ENCODE measurements at places on chromosomes 7 and 10.

DNA sequence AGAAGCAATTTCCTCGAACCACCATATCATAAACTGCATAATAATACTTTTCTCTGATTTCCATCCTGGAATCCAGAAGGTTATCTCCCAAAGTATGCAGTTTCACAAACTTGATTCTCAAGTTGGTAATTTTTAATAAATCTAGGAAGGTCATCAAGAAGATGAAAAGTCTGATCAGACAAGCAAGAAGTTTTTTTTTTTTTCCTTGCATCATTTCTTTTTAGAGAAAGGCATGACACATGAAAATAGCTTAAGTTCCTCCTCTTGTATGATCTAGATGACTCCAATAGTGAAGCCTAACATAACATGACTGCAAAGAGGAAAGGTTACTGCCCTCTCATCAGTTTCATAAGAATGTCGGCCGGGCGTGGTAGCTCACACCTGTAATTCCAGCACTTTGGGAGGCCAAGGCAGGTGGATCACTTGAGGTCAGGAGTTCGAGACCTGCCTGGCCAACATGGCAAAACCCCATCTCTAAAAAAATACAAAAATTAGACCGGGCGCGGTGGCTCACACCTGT is 22.2 kb downstream of the LAMB1 start:
- no peak for DNase-seq

- no peak for DNase-seq
Measured at GRCh38 chr10:78299851-78300468, 266.3 kb downstream of the RPS24 start.

- no peak for DNase-seq
Measured at GRCh38 chr10:44036425-44036824, 348.5 kb downstream of the CXCL12 start.

DNA sequence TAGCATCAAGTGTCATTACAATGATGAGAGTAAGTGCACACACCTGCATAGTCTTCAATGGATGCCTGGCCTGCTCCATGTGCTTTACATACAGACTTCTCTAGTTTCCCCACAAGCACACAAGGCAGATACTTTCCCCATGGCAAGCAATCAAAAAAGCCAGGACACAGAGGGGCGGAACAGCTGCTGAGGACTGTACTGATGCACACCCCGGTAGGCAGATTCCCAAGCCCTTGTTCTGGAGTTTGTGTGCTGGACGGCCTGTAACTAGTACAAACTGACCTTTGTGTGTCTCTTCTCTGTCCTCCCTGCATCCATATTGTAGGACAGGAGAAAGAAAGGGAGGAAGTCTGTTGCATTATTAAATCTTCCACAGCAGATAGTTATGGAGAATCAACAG is 25.8 kb downstream of the UBE2D4 start:
- DNase-seq: no peak

DNA sequence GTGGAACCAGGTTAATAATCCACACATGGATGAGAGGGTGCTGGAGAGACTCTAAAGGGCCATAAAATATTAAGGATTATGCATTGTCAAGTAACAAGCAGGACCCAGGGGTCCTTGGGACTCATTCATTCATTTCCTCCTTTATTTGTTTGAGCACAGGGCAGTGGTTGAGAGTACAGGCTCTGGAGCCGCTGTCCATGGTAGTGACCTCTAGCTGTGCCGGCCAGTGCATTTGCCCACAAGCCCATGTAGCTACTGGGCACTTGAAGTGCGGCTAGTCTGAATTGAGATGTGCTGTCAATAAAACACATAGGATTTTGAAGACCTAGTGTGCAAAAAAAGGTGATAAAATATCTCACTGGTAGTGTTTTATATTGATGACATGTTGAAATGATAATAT is 137.6 kb downstream of the C10orf105 start:
- DNase-seq: no peak

DNA sequence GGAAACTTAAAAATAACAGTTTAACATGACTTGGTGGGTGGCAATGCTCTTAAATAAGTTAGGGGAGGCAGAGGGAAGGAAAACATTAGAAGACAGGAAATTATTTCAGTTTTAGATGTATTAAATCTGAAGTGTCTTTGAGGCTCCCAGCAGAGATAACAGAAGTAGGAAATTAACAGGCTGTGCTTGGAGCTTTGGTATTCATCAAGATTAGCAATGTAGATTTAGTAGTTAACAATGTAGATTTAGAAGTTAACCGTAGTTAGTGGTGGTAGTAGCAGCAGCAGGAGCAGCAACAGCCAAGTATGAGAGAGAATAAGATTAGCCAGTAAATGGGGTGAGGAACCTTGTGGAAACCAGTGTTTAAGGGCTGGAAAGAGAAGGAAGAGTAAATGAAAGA is 48.7 kb upstream of the UBN2 start:
- no peak for DNase-seq
